AG08396 (cell line): ENCODE measurements at places on chromosomes 1 and 21.

GRCh38 chr1:17194133-17194475 lies 10.8 kb upstream of the PADI1 start:
- no peak for DNase-seq

DNA sequence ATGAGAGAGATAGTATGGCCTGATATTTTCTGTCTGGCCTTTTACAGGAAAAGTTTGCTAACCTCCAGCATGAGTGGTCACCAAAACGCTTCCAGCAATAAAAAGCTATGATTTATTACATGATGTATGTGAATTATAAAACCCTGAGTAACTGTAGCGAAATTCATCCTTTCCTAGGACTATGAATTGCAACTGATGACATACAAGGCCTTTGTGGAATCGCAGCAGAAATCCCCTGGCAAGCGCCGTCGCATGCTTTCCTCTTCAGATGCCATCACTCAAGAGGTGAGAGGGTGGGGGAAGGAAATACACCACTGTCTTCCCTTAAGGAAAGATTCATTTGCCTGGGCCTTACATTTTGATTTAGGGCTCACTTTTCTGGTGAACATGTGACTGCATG lies 117.9 kb downstream of the MACF1 start:
- DNase-seq, result no peak

DNA sequence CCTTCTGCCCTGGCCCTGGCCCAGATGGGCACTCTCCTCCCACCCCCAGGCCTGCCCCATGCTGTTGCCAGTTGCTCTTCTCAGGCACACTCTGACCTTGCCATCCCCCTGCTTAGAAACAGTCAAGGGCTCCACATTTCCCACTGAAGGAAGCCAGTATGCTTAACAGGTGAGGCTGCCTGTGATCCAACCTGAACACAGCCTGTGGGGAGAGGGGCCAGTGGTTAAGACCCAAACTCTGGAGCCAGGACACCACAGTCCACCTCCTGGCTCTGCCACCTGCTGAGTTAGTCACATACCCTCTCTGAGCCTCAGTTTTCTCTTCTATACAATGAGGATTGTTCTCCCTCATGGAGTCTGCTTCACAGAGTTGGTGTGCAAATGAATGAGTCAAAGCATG lies 526.9 kb downstream of the MATN1 start:
- DNase-seq, result no peak

GRCh38 chr1:186531561-186532165 lies 70.7 kb upstream of the PDC start:
- DNase-seq, result no peak

DNA sequence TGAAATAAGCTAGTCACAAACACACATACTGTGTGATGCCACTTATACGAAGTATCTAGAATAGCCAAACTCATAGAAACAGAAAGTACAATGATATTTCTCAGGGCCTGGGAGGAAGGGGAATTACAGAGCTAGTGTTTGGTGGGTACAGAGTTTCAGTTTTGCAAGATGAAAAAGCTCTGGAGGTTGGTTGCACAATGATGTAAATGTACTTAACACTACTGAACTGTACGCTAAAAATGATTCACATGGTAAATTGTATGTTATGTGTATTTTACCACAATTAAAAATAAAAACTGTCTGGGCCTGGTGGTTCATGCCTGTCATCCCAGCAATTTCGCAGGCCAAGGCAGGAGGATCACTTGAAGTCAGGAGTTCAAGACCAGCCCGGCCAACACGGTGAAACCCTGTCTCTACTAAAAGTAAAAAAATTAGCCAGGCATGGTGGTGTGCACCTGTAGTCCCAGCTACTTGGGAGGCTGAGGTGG lies 15.3 kb upstream of the FHAD1 start:
- no peak for DNase-seq

- DNase-seq, result no peak
These were observed 30.1 kb downstream of the HSPG2 start for GRCh38 chr1:21907079-21907418.

DNA sequence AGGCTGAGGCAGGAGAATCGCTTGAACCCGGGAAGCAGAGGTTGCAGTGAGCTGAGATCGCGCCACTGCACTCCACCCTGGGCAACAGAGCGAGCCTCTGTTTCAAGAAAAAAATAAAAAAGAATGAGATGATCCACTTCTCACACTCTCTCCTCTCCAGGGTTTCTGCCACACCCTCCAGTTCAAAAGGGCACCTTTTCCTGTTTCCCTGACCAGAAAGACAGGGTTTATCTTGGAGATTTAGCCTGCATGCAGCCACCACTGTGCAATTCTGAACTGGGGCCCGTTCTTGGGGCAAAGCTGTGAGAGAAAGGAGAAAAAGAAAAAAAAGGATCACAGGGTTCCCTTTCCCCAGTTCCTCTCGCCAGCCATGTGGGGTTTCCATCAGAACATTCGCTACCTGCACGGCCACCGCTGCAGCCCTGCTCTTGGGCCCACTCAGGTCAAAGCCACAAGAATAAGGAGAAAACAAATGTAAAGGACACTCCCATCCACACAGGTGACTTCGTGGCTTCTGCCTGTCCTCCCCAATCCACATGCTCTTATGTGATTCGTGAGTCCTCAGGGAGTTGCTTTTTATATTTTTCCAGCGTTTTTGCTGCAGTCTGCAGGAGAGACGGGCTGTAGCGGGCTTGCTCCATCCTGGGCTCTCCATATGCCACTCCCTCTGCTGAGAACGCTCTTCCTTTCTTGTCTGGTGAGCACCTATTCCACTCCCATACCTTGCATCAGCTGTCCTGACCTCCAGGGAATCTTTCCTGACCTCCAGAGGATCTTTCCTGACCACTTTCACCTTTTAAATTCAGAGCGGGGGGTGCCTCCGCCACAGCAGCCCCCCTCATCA lies 26.4 kb downstream of the GNG4 start:
- DNase-seq, result no peak

DNA sequence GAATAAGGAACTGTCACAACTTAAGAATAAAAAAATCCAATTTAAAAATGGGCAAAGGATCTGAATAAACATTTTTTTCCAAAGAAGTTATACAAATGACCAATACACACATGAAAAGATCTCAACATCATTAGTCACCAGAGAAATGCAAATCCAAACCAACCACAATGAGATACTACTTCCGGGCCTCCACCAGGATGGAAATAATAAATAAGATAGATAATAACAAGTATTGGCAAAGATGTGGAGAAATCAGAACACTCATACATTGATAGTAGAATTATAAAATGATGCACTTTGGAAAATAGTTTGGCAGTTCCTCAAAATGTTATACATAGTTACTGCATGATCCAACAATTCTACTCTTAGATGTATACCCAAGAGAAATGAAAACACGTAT lies 18.7 kb downstream of the ZSWIM5 start:
- DNase-seq, result no peak

DNA sequence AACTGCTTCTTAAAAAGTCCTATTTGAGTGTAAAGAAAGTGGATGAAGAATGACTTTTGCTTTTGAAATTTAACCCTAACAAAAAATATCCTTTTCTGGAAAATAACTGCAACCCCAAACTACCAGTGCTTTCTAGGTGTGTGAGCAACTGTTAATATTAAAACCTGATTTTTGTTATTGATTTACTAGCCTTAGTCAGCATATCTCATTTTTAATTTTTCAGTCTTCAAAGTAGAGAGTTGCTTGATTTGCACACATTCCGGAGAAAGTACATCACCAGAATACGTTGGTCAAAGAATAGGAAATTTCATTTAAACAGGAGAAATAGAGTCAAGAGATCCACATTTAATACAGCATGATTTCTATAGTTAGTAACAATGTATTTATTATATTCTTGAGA lies 141.8 kb upstream of the ADAMTS5 start:
- DNase-seq, result no peak

DNA sequence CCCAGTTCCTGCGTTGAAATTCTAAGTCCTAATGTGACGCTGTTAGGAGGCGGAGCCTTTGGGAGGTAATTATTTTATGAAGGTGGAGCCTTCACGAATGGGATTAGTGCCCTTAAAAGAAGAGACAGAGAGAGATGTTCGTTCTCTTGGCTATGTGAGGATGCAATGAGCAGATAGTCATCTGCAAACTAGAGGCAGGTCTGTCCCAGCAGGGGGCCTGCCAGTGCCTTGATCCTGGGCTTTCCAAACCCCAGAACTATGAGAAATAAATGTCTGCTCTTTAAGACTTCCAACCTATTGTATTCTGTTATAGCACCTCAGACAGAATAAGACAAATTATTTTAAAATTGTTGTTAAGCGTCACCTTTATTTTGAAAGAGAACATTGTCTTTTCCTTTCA lies 123.1 kb upstream of the KCNJ6 start:
- no peak for DNase-seq

DNA sequence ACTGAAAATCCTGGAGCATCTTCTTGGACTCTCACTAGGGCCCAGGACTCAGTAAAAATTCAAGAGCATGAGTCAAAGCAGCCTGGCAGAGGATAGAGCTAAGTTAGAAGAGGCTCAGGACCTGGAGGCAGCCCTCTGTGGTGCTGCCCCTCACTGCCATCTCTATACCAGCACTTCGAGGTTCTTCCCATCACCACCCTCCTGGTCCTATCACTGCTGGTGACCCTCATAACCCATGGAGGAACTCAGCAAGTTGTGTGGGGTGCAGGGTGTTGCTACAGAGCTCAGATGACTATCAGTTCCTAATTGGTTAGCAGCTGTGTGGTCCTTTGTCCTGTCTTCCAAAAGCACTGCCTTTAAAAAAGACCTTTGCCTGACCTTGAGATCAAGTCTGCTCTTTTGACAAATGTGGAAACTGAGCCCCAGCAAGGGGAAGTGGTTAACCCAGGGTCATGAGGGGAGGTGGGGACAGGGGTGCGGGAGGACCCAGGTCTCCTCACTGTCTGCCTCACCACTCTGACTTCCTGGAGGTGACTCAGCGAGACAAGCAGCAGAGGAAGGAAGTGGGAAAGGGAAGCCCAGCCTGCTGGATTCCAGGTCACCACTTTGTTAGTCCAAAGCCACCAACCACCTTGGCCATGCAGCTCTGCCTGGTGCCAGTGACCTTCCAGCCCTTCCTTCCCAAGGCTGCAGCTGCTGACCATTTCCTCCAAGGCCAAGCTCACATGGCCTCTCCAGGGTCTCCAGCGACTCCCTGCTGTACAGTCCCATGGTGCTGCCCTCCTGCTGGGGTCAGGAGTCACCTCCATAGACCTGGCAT lies 199.4 kb upstream of the EDN2 start:
- no peak for DNase-seq

DNA sequence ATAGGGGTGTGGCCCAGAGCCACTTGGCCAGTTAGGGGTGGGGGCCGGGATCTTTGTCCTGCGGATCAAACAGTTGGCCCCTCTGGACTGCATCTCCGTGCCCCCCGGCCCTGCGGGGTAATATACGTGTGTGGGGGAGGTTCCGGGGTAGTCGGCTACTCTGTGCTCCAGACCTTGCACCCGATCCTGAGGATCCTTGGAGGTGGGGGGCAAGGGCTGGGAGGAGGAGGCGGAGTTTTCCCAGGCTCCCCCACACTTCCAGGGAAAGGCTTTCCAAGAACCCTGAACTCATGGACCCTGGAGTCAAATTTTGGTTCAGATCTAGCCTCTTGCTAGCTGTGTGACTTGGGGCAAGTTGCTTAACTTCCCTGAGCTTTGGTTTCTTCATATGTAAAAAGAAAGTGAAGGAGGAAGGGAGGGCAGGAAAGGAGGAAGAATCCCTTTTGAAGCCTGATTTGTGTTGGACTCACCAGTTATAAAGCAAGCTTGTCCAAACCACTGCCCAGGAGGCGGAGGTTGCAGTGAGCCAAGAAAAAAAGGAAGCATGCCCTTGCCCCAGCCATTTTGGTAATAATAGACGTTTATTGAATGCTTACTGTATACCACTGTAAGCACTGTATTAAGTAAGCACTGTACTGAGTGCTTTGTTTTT lies 686 bp downstream of the MIIP start:
- no peak for DNase-seq

- DNase-seq, result peak; percentile 54
These were observed 1.5 kb upstream of the HDGF start for GRCh38 chr1:156752843-156753482.

GRCh38 chr1:46333300-46334029 lies 7.1 kb upstream of the NSUN4 start:
- peak; percentile 30 for DNase-seq

GRCh38 chr1:23421753-23422240 lies 2.8 kb downstream of the TCEA3 start:
- DNase-seq, result peak; percentile 77

DNA sequence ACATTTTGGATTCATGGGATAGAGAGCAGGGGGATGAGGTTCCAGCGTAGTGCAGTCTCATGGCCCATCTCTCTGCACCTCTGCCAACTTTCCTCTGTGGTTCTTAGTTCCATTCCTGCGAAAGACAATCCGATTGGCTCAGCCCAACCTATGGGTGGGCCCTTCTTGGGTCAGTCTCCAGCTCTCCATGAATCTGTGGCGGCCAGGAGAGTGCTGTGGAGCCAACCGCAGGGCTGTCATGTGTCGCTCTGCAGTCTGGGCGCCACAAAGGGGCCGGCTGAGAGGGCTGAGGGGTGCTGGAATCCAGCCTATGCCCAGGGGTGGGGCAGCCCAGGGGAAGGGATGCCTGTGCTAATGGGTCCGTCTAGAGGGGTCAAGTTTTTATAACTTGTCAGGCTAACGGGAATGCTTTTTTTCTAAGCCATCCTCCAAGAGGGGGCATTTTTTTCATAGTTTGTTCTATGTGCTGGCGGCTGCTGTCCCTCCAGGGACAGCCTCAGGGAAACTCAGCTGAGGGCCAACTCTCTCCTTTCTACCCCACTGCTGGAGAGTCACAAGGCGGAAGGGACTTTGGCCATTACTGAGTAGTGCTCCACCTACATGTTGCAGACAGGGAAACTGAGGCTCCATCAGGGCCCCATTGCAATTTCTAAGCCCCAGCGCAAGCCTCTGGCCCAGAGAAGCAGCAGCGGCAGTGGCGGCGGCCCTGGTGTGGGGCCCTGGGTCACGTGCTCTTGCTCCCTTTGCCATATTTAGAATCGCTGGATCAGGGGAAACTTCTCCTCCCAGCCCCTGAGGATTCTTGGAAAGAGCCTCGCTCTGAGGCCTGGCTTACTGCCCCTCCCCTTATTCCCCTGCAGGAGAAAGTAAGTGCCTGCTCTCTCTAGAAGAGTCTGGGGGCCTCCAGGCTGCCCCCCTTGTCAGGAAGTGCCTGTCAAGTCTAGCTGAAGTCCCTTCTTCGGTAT lies 23.4 kb downstream of the KCNQ4 start:
- no peak for DNase-seq

DNA sequence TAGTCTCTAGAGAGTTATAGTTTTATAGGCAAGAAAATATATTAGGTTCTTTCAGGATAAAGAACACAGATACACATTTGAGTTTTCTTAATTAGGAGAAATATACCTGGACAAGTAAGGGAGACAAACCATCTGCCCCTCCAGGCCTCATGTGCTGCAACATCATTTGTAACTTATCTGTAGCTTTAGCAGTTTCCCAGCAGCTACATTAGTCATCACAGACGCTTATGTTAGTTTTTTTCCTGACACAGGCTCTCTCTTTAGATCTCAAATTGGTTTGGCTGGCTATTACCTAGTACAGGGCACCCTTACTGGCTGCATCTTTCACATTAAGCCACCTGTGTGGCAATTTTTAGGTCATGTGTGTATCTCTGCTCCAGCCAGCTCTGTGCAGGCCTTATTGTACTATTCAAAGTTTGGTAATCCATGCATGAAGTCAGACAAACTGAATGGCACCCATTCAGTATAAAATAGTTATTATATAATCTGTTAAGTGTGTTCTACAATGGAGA lies 25.9 kb downstream of the GNPAT start:
- DNase-seq, result no peak
